ENCODE measurements at places on chromosomes 2 and 18.
A peak's percentile ranks its signal among the peaks of the same experiment; 100 is the strongest.

DNA sequence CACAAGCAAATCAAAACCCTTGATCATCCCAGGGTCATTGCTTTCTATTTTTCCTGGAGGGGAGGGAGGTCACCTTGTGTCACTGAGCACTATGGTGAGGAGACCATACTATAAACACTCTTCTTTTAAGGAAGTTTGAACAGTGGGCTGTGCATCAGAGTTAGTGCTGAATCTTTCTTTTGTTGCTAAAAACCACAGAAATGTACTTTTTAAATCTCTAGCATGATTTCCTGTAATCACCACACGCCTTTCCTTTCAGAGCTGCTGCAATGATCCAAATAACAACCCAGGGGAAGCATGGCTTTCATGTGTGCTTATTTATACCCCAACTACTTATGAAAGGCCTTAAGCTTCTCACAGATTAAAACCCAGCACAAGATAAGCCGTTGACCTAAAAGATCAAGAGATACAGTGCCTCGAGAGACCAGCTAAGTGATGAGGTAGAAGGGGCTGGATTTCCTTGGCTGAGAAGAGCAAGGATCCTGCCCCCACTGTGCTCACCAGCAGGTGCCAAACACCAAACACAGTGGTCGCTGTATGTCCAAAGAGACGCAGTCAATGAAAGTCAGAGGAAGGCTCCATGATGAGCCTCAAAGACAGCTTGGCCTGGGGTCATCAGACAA is 34.7 kb downstream of the TRABD2A start:
- DNase-seq, result no peak

- DNase-seq, result no peak
Observed at GRCh38 chr2:157786663-157787363, 89.3 kb downstream of the ACVR1 start.

- no peak for DNase-seq
Observed at GRCh38 chr2:5978131-5978751, 286.1 kb downstream of the SOX11 start.

- peak; percentile 43 for DNase-seq
Observed at GRCh38 chr2:55923091-55923981, at the start of gene EFEMP1. Gene EFEMP1 (minus strand): TSS chr2:55923782. CDS start chr2:55922440, 1,342 bp downstream.

GRCh38 chr2:80525152-80525551 is 220.6 kb upstream of the LRRTM1 start:
- no peak for DNase-seq

DNA sequence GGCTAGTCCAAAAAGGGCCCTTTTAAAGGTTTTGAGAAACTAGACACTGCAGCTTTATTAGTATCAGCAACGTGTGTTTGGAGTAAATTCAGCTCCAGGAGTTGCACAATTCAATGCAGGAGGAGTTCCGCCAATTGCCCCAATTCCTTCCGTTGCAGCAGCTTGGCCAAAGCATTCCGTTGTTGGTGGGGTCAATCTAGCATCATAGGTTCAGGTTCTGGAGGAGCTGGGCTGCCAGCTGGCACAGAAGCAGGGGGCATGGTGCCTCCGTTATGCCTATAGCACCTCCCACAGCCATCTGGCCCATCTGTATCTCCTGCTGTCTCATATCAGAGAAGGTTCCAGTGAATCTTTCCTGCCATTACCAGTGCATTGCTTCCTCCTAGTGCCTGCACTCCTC is 55.4 kb downstream of the REL start:
- no peak for DNase-seq

GRCh38 chr2:149331023-149331400 is 625 bp downstream of the LYPD6 start:
- no peak for DNase-seq

- no peak for DNase-seq
Observed at GRCh38 chr2:60383401-60384143, 169.9 kb downstream of the BCL11A start.

GRCh38 chr2:196384729-196385128 is 213.4 kb upstream of the STK17B start:
- no peak for DNase-seq

GRCh38 chr2:13537771-13538349 is 821.1 kb downstream of the TRIB2 start:
- DNase-seq, result no peak

GRCh38 chr2:181371782-181372645 is 85.2 kb upstream of the ITGA4 start:
- no peak for DNase-seq

DNA sequence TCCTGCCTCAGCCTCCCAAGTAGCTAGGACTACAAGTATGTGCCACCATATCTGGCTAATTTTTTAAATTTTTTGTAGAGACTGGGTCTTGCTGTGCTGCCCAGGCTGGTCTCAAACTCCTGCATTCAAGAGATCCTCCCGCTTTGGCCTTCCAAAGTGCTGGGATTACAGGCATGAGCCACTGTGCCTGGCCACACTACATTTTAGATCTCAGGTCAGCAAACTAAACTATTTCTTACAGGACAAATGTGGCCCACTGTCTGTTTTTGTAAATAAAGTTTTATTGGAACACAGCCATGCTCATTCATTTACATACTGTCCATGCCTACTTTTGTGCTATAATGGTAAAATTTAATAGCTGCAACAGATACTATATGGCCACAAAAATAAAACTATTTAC is 17.8 kb downstream of the INO80D start:
- no peak for DNase-seq

DNA sequence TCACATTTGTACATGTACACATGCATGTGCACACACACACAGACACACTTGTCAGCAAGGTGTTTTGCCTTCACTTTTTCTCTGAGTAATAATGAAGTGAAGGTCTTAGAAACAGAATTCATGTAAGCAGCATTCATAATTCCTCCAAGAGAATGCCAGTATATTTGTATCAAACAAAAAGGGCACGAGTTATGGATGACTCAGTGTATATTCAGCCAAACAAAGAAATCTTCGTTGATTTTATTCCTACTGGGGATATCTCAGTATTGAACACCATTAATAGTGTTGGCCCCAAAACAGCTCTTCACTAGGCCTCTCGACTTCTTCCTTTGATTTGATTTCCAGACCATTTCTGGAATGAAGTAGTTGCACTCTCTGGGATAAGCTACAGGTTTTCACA is 125.3 kb downstream of the PIK3C3 start:
- DNase-seq, result no peak

- DNase-seq, result no peak
Observed at GRCh38 chr2:36404754-36405153, 49.2 kb downstream of the CRIM1 start.

DNA sequence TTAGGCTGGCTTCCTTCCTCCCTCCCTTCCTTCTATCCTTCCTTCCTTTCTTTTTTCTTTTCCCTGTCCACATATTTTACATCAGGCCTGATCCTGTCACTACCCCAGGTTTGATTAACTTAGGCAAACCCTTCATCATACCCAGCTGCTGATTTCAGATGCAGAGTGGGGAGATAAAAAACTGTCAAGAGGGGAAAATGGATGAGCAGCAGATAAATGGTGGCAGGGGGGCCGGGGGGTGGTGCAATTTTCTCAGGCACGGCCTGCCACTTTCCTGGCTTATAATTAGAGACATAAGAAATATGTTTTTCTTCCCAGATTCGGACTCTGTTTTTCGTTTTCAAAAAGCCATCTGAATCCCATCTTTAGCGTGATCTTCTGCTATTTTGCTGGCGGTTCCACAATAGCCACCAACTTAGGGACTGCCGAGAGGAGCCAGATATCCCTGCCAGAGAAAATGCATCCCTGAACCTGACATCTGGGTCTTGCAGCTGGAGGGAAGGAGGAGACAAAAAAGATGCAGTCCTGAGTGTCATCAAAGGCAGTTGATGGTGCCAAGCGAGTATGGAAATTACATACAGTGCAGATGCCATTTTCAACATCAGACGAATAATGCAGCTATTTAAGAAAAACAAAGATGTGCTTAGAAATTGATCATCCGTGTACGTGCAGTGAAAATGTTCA is 49.9 kb downstream of the CXCR4 start:
- DNase-seq, result no peak

GRCh38 chr2:24392542-24393059 is 32.3 kb upstream of the ITSN2 start:
- no peak for DNase-seq

GRCh38 chr2:58930537-58930936 is 689.4 kb upstream of the FANCL start:
- DNase-seq, result no peak

DNA sequence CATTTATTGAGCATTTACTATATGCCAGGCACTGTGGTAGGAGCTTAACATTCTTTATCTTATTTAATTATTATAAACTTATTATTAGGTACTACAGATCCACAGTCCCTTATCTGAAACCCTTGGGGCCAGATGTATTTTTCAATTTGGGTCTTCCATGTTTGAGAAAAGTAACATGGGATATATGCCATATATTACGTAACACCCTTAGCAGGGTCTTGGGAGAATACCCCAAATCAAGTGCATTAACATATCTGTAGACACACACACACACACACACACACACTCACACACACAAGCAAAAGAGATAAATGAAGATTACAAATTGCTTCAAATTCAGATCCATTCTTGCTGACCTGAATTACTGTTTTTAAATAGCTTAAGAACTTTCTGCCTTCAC is 13.7 kb downstream of the NTSR2 start:
- DNase-seq, result no peak

DNA sequence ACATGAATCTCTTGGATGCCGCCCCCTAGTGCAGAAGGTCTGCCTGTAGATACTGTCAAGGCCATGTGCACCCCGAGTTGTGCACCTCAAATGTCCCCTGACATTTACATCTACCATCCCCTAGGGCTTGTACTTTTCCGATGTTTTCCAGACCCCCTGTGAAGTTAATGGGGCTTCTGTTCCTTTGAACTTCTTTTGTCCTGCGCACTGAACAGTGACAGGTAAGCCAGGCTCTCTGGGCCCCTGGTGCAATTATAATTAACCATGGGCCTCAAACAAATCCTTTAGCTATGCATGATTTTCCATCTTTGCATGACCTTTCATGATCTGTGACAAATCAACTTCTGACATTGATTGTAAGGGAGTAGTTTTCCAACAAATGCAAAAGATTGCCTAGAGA is 158.4 kb downstream of the FHOD3 start:
- no peak for DNase-seq

DNA sequence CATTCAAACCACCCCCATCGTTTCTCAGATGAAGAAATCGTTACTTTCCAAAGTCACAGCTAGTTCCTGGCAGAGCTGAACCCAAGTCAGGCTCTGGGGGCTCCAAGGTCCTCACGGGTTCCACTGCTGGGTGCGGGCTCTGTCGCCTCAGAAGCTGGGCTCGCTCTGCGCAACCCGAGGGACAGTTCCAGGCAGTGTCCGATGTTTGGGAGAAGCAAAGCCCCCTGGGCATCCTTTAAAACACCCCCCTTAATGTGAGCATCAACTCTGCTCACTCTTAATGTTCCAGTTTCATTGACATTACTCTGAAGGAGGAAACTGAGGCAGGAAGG is 796 bp downstream of the AOX1 start:
- no peak for DNase-seq

DNA sequence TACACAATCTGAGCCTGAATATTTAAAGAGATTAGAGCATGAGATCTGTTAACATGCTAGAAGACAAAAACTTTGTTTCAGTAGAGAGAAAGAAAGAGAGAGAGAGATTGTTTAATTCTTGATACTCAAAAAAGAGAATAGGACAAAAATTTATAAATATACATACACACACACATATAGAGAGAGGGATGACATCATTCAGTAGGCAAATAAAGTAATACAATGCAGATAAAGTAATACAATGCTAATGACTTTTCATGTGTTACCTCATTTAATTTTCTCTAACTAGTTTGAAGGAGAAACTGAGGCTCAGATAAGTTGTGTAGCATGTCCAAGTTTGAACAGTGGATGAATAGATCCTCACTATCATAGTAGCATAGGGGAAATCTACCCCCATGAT is 286.4 kb downstream of the CMPK2 start:
- DNase-seq, result no peak

GRCh38 chr2:144117086-144117485 is 402.8 kb downstream of the ZEB2 start:
- no peak for DNase-seq

- no peak for DNase-seq
Observed at GRCh38 chr18:30485078-30485477, 557.5 kb downstream of the DSC3 start.

DNA sequence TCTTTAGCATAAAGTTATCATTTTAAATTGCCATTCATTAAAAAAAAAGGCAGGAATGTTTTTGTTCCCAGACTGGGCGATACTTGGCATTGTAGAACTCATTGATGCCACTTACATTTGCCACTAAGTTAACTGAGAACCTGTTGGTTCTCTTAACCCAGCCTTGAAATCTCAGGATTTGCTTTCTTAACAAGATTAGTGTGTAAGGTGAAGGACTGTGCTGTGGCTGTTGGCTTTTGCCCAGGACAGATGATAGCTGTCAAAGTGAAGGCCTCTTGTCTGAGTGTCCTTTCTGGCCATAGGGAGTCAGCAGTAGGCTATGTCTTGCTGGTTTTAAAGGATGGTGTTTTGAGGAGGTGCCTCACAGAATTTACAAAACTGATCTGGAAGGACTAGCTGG is 2.6 kb downstream of the DPYSL5 start:
- no peak for DNase-seq

DNA sequence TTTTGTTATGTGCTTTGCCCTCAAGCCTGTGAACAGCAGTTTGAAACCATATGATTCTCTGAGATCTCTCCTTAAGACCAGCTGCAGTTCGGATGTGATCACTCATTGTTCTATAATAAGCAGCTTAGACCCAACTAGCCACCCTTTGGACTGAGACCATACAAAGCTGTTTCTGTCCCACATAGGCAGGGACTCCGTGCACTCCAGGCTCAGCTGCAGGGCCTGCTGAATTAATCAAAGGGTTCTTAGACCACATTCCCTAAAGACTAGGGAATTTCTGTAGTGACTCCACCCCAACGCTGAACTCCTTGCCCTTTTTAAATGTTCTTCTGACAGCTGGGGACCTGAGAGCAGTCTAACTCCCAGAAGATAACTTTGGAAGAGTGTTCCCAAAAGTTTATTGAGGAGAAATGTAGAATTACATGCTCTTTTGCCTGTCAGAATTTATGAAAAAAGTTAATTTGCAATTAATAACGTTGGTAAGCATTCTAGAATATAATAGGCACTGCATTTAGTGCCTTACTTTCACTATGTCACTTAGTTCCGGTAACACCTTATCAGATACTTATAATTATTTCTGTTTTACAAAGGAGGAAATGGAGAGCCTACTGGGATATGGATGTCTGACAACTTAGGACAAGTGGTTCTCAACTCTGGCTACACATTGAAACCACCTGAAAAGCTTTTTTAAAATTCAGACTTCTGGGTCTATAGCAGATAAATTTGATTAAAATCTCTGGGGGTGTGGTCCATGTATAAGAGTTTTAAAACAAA is 42.3 kb downstream of the GULP1 start:
- no peak for DNase-seq

DNA sequence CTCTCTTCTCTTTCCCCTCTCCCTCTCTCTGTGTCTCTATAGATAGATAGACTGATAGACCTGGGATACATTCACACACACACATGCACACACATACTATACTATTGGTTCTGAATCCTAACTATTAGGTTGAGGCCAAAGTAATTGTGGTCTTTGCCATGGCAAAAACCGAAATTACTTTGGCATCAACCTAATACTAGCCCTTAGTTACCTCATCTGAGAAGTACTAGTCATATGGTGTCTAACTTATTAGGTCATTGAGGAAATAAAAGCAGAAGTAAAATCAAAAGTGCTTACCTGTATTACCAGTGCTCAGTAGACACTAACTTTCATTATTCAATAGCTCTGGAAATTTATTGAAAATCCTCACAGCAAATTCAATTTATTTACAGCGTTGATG is 451.5 kb downstream of the EPHA4 start:
- DNase-seq, result no peak

GRCh38 chr2:117862459-117862858 is 48.0 kb downstream of the DDX18 start:
- DNase-seq, result no peak

GRCh38 chr2:132404056-132404455 is 12.5 kb upstream of the GPR39 start:
- no peak for DNase-seq
